ENCODE measurements at places on chromosomes 2 and 18.

DNA sequence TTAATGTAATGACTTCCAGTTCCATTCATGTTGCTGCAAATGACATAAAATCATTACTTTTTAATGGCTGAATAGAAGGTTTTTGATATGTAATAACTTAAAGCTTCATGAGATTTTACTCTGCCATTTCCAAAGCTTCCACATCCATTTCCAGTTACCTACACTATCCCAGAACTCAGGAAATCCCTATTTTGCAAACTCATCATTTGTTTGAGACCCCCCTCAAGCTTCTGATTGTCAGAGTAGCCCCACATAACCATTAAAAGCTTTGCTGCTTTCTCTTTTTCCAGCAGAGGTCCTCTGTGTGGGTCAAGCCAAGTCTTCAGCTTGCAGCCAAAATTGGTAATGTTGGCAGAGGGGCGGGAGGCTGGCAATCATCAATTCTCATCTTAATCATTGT is 50.6 kb upstream of the IL1R1 start:
- no peak for ATAC-seq

DNA sequence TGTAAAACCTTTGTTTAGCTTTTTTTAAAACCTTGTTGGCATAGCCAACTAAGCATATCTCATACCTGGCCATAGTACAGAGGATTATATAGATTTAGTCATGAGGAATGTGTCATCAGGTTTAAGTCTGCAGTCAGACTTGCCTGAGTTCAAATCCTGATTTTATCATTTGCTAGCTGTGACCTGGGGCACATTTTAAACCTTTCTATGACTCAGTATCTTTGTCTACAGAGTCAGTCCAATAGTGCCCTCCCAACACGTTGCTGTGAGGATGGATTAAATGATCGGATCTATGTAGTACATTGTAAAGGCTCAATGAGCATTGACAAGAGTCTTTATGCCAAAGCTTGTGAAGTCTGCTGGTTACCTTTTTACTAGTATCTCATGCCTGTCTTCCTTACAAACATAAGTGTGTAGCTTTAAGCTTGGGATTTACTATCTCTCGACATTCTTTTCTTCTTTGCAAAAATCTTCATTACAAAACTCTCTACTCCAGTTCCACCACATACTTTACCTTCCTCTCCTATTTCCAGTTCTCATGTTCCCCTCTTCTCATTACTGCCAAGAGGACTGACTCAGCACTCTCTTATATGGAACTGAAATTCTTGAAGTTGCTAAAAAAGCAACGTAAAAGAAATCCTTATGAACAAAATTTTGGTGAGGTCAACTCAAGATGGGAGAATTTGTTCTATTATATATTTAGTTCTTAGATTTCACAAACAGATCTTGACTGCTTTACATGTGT is 68.1 kb upstream of the RBMS1 start:
- ATAC-seq: no peak

- ATAC-seq: peak; percentile 46
These were observed 37.5 kb upstream of the SERPINB2 start for GRCh38 chr18:63850020-63850419.

DNA sequence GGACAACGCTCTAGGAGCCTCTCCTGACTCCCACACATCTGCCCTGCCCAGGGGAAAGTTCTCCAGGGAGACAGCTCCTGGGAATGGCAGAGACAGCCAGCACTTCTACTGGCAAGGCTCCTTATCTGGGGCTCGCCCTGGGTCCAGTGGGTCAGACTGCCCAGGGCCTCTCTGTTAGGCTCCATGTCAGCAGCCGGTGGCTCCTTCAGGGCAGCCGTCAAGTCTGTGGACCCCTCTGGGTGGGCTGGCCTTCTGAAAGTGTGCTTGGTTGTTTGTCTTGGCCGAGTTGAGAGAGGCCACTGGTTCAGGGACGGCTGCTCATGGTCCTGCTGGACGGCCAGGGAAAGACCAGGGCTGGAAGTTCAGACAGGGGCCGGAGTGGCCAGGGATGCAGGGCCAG is 65.6 kb downstream of the RPIA start:
- ATAC-seq: no peak

DNA sequence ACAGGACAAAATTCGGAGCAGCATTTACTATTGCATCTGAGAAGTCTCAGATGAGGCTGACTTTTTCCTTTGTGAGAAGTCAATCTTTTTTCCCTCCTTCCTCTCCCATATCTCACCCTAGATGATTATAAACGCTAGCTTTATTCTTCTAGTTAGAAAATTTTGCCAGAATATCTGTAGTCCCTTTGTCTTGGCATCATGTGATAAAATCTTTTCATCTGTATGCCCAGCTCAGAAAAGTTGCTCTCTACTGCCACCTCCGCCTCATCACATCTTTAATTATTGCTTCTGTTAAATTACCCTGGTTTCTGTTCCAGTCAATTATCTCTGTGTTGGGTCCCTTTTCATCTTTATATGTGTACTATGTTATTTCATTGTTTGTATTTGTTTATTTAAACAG is 210.8 kb upstream of the SLC35G4 start:
- ATAC-seq: no peak

- ATAC-seq: peak; percentile 34
These were observed 12.1 kb downstream of the UPP2 start for GRCh38 chr2:158113741-158114295.

DNA sequence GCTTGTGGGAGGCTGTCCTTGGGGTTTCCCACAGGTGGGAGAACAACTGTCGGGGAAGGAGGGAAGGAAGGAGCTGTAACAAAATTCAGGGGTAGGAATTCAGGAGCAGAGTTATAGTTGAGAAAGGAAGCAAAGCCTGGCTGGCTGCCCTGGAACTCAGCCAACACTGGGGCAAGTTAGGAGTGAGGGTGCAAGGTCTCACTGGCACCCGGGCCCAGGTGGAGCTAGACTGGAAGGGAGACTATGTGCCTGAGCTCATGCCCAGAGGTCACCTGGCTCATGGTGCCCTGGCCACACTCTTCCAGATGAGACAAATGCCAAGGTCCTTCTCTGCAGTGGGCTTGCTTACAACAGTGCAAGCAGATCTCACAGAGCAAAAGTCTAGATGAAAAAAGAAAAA is 75.6 kb upstream of the ARHGAP28 start:
- no peak for ATAC-seq

DNA sequence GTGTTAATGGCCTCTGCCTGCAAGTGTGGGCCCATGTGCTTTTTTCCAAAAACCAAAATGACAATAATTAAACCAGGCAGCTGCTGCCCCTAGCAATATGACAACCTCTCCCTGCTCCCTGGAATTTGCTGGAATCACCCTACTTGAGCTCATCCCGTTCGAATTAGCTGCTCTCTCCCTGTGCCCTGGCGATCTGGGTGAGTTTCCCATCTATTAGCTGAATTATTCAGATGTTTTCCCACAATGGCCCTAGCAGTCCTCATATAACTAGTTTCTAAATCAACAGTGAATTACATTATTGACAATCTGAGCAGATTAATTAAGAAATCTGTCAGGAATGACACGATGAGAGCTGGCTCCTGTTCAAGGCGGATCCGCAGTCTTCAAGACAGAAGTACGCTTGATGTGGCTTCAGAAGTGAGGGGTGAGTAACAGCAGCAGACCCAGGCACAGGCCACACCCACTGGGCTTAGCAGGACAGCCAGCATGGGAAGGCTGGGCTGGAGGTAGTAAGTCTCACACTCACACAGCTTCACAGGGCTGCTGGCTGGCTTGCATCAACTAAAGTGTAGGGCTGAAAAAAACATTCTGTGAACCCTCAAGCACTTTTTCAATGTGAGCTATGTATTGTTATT is 366.2 kb upstream of the ID2 start:
- ATAC-seq: no peak

- ATAC-seq: no peak
These were observed 344.9 kb downstream of the RND3 start for GRCh38 chr2:150142561-150142960.

DNA sequence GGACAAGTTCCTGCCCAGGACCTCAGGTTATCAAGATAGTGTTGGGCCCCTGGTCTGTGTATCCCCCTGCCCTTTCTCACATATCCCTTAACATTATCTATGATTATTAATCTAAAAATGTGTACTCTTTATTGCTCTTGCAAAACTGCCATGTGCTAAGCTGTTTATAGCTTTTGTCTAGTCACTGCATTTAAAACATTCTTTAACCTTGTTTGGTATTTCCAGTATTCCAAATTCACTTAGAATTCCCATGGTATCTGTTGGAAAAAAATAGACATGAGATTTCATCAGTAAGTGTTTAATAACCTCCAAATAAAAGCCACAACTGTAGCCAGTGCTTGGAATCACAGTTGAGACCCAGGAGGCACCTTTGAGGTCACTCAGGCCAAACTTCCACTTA is 16.2 kb upstream of the GLS start:
- ATAC-seq: no peak

- no peak for ATAC-seq
These were observed 225.4 kb downstream of the MYCN start for GRCh38 chr2:16165518-16166326.

DNA sequence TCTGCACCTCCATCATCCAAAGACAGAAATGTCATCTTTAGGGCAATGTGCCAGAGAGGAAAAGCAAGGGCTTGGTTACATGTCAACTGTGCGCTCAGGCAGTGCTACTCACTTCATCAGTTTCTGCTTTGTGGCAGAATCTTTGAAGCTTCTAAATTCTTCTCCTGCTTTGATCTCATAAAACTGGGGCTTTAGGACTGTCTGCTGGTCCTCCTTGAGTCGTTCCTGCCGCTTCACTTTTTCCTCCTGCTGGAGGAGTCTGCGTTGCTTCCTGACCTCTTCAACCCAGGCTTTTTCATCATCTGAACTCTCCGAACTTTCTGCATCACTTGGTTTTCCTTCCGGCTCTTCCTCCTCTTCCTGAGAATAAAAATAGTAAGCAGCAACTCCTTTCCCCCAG is 100.8 kb downstream of the NOL10 start:
- no peak for ATAC-seq

DNA sequence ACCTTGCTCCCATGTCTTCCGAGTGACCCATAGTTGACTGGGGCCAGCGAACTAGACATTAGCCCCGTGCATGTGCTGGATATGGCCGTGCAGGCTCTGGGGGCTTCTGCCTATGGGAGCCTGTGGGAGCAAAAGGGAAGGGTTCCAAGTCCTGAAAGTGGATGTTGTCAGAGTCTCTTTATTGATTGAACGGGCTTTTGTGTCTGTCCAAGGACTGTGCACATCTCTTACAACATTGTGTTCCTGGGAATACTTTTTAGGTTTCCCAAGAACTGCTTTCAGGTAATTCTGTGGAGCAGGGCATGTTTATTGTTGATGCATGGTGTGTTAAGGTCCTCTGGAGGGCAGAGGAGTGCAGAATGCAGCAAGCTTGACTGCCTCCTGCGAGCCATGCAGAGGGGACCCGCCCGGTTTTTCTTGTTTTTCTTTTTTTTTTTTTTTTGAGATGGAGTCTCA is 5.0 kb downstream of the RNF144A start:
- ATAC-seq: no peak

DNA sequence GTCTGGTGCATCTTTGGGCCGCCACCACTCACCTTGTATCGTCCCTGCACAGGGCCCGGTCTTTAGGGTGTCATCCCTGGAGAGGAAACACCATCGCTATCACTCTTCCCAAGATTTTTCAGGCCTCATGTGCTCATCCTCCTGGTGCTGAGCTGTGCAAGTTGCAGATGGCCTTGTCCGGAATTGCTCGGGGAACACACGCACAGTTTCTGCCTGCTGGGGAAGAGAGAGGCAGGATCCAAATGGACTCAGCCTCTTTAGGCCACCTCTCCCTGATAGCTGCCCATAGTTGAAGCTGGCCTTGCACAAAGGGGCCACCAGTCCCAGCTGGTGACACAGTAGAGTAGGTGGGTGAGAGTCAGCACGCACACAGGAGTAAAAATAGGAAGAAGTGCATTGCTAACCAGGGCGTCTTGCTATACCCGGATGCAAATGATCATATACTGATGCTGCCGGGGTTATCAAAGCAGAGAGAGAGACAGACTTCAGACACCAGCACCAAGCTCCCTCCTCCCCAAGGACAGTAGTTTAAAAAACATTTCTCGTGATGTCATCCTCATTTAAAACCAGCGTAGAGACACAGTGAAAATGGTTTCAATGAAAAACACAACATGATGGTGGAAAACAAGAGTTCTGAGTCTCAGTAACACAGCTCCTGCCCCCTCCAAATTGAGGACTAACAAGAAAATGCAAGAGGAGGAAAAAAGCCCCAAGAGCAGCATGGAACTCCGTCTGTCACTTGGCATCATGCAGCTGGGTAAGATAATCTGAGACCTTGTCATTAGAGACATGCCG is 147.5 kb upstream of the NCK2 start:
- ATAC-seq: no peak

DNA sequence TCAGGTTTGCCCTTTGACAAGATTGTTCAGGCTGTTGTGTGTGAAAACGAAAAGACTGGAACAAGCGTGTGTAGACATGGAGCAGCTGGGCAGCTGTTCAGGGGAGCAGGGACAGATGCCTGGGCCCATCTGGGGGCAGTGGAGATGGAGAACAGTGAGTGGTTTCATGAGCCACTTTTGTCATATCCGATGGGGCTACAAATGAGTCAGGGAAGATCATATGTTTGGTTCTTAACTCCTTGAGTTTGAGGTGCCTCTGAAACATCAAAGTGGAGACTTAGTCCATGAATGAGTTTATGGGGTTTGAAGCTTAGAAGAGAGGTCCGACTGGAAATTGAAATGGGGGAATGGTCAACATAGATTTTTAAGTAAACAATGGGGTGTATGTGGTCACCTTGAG is 9.3 kb upstream of the PLB1 start:
- no peak for ATAC-seq

GRCh38 chr18:10518595-10519255 is 7.1 kb upstream of the NAPG start:
- ATAC-seq: peak; percentile 97

- no peak for ATAC-seq
These were observed 18.7 kb upstream of the DHRS9 start for GRCh38 chr2:169050476-169051240.

DNA sequence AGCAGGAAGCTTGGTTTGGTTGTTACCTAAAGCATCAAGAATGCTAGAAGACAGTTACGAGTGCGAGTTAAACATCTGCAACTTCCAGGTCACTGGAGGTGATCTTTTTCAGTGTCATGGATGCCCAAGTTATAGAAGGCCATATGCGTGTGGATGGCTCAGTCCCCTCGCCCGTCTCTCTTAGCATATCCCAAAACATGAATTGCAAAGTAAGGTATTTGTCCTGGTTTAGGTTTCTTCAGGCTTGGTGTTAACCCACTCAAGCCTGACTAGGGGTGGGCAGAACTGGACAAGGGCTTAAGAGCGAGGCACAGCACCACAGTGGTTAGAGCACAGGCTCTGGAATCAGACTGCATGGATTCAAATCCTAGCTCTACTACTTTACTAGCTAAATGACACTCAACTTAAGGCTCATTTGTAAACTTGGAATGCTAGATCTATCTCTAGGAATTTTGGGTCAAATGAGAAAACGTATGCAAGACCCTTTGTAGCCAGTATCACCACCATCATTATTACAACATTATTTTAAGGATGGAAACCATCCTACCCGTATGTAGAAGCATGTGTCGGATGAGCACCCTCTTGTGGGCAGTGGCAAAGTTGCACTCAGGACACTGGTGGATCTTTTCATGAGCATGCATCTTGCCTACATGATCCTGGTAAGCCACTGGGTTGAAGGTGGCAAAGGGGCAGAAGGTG is 11.2 kb downstream of the ZNF142 start:
- ATAC-seq: peak; percentile 45

- no peak for ATAC-seq
These were observed 77.7 kb upstream of the APCDD1 start for GRCh38 chr18:10376731-10377130.

All from motor neuron (in vitro differentiated cells).